NCI-H524 (cell line): ENCODE measurements at places on chromosomes 1 and 21.

DNA sequence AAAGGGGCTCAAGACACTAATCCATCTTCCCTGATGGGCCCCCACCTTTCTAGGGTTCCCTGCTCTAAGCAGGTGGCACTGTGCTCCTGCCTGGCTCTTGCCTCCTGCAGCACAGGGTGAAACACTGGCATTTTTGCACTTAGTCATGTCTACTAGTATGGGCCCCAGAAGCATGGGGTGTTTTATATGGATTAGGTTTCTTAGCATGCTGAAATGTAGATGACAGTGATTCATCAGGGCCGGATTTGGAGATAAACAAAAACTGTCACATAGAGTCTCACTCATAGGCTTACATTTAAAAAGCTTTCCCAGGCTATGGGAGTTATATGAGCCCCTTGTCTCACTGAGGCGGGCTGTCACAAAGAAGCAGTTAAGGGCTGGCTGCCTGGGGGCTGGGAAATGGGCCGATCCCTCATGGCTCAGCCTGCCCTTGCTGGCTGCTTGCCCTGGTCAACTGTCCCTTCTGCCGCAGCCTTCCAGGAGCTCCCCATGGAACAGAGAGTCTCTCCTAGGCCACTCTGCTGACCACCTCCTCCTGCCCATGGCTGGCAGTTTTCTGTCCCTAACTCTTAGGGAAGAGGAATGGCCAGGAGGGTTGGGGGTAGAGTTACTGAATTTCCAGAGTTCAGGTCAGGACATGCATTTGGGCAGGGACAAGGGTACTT is 6.5 kb downstream of the GALNT2 start:
- DNase-seq, result no peak

GRCh38 chr1:29569971-29570634 is 333.8 kb downstream of the PTPRU start:
- no peak for DNase-seq

DNA sequence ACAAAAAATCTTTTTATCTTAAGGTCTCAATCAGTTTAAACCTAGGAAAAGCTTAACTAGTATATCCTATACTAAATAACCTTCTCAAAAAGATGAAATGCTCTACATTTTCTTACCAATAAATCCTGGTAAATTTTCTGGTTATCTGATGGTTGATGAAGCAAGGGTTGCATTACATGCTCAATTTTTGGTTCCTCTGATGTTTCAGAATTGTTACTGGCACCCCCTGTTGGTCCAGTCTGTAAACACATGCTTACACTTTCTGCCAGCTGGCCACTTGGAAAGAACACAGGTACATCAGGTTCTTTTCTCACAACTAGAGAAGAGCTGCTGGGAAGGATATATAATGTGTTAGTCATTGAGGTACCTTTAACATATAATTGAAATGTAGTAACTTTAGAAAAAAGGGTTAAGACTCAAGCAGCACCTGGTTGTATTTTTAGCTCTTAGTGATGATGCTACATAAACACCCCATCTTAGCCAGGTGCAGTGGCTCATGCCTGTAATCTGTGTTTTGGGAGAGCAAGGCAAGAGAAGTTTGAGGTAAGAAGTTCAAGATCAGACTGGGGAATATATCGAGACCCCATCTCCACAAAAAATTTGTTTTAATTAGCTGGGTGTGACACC is 30.9 kb upstream of the TAL1 start:
- no peak for DNase-seq

DNA sequence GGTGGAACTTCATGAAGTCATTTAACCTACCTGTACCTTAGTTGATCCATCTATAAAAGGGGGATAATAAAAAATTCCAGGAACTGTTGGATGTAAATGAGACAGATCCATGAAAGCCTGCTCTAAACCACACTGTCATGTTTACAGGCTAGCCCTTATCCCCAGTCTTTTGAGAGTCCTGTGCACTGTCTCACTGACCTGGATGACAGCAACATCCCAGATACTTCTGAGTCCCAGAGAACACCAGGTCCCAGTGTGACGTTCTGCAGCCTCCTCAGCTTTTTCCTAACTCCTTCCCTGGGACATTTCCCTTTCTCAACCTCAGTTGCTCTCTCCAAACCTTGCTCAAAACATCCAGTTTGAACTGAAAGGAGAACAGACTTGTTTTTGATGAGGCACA is 165.4 kb upstream of the C8B start:
- no peak for DNase-seq

GRCh38 chr1:5298376-5298775 is 644.0 kb downstream of the AJAP1 start:
- DNase-seq, result no peak

GRCh38 chr1:237141502-237141901 is 99.5 kb downstream of the RYR2 start:
- DNase-seq, result peak; percentile 39

- DNase-seq, result peak; percentile 94
Measured at GRCh38 chr1:208820580-208821212, 576.5 kb upstream of the PLXNA2 start.

DNA sequence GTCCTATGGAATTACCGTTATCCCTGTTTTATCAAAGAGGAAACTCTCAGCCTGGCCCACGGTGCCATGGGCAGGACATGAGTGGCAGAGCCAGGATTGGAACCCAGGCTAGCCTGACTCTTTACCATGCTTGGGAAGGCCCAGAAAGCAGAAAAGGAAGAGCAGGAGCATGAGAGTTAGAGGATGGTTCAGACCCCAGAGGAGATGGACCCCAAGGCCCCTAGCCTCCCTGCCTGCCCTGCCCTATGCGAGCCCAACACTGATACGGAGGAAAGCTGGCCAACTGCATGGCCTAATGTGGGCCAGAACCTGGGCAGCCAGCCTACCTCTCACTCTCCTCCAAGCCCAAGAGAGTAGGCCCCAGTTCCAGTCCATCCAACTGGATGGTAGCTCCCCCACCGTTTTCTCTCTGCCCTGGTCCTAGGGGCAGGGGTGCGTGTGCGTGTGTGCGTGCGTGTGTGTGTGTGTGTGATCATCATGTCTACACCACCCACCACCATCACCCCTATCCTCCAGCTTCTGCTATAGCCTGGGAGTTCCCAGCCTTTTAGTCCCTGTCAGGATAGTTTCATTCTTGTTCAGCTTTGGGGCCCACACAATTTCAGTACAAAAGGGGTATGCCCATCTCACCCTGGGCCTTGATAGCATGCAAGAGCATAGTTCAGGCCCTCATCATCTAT is 15.4 kb upstream of the MEX3A start:
- no peak for DNase-seq
